ENCODE measurements at places on chromosomes 1 and 21.

- DNase-seq = no peak
Measured at GRCh38 chr21:29943885-29944284, 4.1 kb upstream of the GRIK1 start.

GRCh38 chr21:15063081-15063813, 1.6 kb downstream of the NRIP1 start:
- DNase-seq = no peak

DNA sequence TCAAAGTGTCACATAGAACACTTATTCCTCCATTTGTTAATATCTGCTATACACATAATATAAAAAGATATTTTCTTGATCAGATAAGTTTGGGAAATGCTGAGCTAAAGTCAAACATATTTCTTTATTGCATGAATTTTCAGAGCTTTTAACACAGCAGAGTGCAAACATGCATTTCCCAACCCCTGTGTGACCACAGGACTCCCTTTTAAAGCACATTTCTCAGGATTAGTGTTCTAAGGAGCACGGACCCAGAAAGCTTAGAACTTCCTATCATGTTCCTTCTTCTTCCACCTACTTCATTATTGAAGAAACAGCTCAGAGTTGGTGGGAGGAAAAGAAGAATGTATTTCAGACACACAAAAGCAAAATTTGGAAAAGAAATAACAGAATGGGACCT, 109.1 kb upstream of the CDC42BPA start:
- no peak for DNase-seq

- DNase-seq = no peak
Measured at GRCh38 chr21:31204801-31205200, 139.3 kb downstream of the TIAM1 start.

GRCh38 chr1:229148041-229148671, 122.8 kb upstream of the RAB4A start:
- DNase-seq = no peak

GRCh38 chr1:25187077-25187476, 45.2 kb downstream of the SYF2 start:
- DNase-seq = no peak

GRCh38 chr1:37040261-37040660, 5.9 kb upstream of the GRIK3 start:
- no peak for DNase-seq

- DNase-seq = no peak
Measured at GRCh38 chr21:45026826-45027225, 47.6 kb upstream of the ADARB1 start.

GRCh38 chr1:232504651-232505050, 125.3 kb downstream of the SIPA1L2 start:
- no peak for DNase-seq

DNA sequence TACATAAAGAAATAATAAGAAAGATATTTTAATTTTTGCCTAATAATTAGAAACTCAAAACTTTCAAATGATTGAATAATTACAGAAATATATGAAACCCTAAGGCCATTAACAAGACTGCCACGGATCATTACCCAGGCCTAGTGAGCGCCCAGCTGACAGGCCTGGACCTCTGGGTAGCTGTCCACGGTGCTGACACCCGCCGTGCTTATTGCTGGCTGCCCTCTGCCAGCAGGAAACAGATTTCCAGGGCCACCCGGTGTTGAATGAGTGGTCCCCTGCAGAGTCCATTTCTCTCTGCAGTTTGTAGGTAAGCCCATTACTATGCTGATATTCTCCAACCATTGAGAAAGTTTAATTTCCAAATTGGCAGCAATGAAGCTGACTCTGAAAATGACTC, 254.4 kb upstream of the GJB5 start:
- DNase-seq = no peak

GRCh38 chr1:3662080-3662671, 9.9 kb downstream of the TP73 start:
- no peak for DNase-seq

DNA sequence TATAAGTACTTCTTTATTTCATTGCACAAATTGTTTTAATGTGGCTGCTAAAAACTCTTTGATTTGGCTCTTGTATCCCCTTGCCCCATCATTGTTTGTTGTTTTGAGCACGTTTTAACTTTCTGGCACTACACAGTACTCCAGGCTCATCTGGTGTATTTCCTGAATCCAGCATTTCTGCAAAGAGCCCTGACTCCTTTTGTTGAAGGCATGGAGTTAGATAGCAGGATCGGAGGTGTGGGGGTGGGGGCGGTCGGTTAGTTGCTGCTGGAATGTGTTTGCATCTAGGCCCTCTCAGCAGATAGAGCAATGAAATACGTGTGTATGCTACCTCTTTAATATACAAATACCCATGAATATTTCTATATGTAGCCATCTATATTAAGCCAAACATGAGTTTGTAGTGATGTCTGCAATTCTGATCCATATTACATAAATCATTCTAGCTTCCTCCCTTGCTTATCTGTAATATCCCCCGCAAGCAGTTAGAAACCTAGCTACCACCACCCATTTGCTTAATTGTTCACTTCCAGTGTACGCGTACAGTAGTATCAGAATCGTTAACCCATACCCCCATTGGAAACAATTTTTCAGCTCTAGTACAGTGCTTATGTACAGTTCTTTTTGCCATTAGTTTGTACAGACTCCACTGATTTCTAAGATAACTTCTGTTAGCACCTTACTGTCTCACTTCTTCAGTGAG, 106.0 kb downstream of the NOS1AP start:
- DNase-seq = no peak

DNA sequence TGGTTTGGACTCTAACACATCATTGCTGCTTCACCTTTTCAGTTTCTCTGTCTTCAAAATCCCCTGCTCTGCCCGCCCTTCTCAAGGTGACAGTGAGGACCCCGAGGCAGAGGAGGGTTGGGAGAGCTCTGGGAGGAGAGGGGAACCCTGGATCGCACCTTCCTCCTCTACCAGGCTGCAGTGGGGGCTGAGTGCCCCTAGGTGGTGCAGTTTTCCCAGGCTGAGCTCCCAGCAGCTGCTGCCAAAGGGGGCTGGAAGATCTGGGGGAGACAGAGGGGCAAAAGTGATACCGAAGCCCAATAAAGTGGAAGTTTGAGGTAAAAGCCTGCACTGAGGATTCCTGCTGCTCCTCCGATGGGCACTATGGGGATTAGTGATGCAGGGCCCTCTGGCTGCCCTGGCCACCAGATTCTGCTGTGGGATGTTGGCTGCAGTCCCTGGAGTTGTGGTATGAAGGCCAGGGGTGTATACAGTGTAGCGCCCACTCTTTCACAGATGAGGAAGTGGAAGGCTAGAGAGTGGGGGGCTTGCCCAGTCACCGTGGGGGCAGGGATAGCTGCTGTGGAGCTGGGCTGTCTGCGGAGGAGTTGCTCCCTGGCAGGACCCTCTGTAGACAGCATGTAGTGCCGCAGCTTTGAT, 40.7 kb upstream of the SCMH1 start:
- peak; percentile 11 for DNase-seq

DNA sequence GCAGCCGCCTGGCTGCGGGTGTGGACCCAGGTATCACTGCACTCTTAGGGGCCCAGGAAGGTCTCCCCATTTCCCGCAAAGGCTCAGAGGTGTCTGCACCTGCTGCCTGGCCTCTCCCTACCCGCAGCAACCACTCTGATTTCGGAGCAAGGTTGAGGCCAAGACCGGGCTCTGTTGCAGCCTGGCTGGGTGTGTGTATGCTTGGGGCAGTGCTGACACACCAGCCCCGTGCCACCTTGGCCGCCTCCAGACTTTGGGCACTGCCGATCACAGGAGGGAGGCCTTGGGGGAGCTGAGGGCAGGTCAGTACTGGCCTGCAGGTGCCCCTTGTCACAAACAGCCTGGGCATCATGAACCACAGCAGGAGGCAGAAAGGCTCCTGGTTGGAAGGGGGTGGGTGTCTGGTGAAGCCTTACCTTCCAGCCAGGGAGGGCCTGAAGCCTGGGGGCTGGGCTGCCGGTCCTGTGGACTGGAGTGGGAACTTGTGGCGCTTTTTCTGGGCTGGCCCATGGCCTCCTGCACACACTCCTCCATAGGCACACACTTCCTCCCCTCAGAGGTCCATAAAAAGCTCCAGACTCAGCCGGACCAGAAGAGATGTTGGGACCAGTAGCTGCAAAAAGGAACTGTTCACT, 519.5 kb downstream of the RWDD3 start:
- DNase-seq = no peak

DNA sequence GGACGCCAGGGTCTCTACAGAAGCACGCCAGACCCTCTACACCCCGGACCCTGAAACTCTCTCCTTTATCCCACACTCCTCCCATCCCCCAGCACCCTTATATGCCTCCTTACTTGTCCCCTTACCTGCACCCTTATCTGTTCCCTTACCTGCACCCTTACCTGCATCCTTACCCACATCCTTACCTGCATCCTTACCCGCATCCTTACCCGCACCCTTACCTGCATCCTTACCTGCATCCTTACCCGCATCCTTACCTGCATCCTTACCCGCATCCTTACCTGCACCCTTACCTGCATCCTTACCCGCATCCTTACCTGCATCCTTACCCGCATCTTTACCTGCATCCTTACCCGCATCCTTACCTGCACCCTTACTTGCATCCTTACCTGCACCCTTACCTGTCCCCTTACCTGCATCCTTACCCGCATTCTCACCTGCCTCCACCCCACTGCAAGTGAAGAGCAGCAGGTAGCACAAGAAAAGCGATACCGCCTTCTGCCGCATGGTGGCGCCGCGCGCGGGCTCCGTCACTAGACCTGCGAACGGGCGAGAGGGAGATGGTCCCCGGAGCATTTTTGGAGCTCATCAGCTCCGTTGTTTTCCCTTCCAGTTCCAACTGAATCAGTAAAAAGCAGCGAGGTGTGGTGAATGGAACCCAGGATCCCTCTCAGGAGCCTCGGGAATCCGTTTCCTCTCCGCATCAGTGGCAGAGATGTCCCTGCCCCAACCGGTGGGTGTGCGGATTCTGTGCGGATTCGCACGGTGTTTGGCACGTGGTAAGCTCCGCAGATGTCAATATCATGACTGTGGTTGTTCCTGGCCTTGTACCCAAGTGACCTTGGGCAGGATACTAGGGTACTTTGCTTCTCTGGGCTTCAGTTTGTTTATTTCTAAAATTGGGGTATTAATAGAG, 2.9 kb downstream of the IFI6 start:
- peak; percentile 74 for DNase-seq

- no peak for DNase-seq
Measured at GRCh38 chr21:40250514-40251294, 383.5 kb downstream of the PCP4 start.

GRCh38 chr21:46517361-46517760, 58.7 kb downstream of the DIP2A start:
- no peak for DNase-seq

DNA sequence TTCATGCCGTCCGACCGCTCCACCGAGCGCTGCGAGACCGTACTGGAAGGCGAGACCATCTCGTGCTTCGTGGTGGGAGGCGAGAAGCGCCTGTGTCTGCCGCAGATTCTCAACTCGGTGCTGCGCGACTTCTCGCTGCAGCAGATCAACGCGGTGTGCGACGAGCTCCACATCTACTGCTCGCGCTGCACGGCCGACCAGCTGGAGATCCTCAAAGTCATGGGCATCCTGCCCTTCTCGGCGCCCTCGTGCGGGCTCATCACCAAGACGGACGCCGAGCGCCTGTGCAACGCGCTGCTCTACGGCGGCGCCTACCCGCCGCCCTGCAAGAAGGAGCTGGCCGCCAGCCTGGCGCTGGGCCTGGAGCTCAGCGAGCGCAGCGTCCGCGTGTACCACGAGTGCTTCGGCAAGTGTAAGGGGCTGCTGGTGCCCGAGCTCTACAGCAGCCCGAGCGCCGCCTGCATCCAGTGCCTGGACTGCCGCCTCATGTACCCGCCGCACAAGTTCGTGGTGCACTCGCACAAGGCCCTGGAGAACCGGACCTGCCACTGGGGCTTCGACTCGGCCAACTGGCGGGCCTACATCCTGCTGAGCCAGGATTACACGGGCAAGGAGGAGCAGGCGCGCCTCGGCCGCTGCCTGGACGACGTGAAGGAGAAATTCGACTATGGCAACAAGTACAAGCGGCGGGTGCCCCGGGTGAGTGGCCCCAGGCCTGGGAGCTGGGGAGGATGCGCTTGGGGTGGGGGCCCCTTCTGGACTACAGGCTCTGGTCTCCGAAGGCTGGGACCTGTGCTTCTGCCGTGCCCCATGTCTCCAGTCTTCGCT, 1.1 kb downstream of the SKI start:
- no peak for DNase-seq

GRCh38 chr1:6258675-6259074, 2.2 kb downstream of the GPR153 start:
- no peak for DNase-seq

GRCh38 chr1:152796421-152796820, at the start of gene LCE1D:
Gene LCE1D, plus strand, starts transcription at chr1:152796721. Its CDS starts 1,074 bp downstream, at chr1:152797795.
- DNase-seq = no peak

DNA sequence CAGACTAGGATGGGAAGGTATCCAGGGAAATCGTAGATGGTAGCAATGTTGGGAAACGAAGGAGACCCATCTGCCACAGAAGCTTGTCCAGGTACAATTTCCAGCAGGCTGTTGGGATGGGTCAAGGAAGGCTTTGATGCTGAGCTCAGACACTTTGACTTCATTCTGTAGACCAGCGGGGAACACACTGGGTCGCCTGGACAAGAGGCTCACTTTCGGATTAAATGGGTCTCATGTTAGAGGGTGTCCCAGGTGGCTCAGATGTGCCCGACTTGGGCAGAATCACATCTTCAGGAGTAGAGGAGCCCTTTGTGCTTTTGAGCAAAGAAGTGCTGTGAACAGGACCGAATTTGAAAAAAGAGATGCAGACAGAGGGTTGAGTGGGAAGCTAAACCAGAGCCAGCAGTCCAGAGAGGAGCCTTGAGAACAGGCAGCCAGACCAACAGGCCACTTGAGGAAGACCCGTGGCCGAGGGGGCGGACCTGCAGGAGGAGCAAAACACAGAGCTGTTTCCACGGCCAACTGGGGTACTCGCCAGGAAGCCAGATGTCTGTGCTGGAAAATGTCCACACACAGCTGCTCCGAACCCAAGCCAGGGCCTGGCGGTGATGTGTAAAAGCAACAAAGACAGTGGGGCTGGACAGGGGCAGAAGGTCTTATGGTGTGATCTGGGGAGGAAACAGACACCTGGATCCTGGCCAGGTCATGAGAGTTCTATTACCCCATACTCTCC, 146.9 kb downstream of the AJAP1 start:
- DNase-seq = no peak

DNA sequence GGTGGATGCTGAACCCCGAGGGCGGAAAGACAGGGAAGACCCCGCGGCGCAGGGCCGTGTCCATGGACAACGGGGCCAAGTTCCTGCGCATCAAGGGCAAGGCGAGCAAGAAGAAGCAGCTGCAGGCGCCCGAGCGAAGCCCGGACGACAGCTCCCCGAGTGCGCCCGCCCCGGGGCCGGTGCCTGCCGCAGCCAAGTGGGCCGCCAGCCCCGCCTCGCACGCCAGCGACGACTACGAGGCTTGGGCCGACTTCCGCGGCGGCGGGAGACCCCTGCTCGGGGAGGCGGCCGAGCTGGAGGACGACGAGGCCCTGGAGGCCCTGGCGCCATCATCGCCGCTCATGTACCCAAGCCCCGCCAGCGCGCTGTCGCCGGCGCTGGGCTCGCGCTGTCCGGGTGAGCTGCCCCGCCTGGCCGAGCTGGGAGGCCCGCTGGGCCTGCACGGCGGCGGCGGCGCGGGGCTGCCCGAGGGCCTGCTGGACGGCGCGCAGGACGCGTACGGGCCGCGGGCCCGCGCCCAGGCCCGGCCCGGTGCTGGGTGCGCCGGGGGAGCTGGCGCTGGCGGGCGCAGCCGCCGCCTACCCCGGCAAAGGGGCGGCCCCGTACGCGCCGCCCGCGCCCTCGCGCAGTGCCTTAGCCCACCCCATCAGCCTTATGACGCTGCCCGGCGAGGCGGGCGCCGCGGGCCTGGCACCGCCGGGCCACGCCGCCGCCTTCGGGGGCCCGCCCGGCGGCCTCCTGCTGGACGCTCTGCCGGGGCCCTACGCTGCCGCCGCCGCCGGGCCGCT, 20.7 kb downstream of the FOXO6 start:
- DNase-seq = no peak

GRCh38 chr1:74113333-74113732, 84.6 kb downstream of the LRRIQ3 start:
- DNase-seq = no peak

Data from stimulated activated CD4-positive, alpha-beta T cell treated with anti-CD3 and anti-CD28 coated beads, TNF-alpha, amount 100 ng/mL, for 48 hours (primary cell).